ENCODE measurements at places on chromosomes 4 and X.

GRCh38 chrX:109684136-109684535 lies 48.9 kb downstream of the ACSL4 start:
- no peak for DNase-seq

DNA sequence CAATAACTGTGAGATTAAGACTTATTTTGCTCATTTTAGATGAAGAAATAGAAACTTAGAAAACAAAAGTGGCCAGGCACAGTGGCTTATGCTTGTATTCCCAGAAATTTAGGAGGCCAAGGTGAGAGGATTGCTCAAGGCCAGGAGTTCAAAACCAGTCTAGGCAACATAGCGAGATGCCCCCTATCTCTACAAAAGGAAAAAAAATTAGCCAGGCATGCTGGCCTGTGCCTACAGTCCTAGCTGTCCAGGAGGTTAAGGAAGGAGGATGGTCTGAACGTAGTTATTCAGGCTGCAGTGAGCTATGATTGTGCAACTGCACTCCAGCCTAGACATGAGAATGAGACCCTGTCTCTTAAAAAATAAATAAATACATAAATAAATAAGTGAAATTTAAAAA lies 28.0 kb downstream of the APELA start:
- DNase-seq: no peak

GRCh38 chr4:153249199-153250041 lies 45.2 kb downstream of the TRIM2 start:
- peak; percentile 76 for DNase-seq

DNA sequence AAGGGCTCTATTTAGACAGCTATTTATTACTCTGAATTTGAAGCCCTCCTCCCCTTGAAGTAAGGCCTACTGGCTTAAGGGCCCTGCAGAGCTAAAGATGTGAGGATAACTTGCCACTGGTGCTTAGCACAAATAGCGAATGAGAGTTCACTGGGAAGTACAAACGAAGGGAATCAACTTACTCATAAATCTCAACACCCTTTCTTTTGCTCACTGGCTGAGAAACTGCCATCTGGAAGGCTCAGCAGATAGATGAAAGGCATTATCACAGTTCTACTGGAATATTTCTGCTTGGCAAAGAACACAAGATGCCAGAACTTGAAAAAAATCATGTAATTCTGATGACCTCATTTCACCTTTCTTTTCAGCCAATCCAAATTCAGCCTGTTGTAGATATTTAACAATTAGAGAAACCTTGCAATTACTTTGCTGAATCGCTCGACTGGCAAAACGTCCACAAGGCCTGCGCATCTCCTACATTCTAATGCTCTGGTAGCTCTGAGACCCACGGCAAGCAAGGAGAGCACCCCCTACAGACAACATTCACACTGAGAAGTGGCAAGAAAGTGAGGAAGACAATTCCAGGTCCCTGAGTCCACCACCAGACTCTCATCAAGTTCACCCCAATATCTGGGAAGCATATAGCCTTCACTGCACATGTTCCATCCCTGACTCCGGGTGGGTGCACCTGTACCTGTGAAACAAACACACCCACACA lies 27.5 kb downstream of the TSPAN5 start:
- DNase-seq: no peak

GRCh38 chrX:72568406-72569092 lies 4.1 kb downstream of the HDAC8 start:
- no peak for DNase-seq

GRCh38 chr4:72390409-72390808 lies 178.6 kb downstream of the ADAMTS3 start:
- DNase-seq: no peak

GRCh38 chrX:154305541-154306205 lies 10.1 kb downstream of the TKTL1 start:
- DNase-seq: no peak

GRCh38 chr4:6960154-6960553 lies 50.5 kb downstream of the TBC1D14 start:
- no peak for DNase-seq

DNA sequence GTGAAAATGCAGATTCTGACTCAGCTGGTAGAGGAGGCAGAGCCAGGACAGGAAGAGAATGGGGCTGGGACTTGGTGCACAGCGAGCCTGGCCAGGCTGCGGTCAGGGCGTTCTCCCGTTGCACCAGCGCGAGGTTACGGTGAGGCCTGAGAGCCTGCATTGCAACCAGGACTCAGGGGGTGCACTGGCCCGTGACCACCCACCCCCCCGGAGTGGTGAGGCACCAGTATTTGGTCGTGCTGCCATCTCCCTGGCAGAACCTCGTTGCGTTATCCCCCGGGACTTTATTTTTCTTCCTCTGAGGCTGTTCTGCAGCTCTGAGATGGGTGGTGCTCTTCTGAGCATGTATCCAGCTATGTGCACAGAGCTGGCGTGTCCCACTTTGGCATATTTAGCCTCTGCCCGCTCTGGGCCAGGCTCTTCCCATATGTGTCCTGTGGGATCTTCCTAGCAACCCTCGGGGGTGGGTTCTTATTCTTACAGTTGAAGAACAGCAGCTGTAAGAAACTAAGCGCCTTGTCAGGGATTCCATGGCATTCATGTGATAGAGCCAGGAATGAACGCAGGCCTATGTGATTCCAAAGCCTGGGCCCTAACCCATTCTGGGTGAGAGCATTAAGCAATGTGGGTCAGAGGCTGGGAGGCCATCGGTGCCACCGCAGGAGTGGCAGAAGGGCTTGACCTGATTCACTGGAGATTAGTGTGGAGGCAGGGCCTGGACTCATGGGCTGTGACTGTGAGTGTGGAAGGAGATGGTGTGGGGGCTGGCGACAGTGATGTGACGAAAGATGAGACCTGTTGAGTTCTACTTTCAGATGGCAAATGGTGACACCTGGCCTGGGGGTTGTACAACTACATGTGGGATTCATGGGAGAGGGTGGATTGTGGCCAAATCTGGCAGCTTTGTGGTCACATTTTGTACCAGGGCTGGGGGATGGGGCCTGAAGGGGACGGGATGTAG lies 3.1 kb downstream of the TADA2B start:
- DNase-seq: no peak

DNA sequence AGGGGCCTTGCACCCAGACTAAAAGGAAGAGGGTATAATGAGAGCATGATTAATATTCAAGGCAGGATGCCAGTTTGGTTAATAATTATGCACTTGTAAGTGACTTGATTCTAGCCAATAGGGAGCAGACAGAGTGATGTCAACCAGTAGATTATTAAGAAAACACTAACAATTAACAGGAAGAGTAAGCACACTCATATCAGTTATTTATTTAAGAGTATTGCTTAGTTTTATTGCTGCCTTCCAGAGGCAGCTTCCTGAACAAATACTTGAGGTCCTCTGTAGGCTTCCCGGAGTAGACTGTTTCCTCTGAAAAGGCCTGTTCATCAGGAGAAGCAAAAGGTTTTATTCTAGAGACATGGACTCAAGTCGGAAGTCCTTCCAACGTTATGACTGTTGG lies 129.1 kb upstream of the AFF2 start:
- no peak for DNase-seq

- no peak for DNase-seq
Observed at GRCh38 chr4:23242962-23243361, 550.2 kb downstream of the GBA3 start.

- no peak for DNase-seq
Observed at GRCh38 chrX:154409222-154409871, at the start of gene DNASE1L1. Gene DNASE1L1, minus strand, starts transcription at chrX:154409254. Its CDS starts 3,686 bp downstream, at chrX:154405568.

DNA sequence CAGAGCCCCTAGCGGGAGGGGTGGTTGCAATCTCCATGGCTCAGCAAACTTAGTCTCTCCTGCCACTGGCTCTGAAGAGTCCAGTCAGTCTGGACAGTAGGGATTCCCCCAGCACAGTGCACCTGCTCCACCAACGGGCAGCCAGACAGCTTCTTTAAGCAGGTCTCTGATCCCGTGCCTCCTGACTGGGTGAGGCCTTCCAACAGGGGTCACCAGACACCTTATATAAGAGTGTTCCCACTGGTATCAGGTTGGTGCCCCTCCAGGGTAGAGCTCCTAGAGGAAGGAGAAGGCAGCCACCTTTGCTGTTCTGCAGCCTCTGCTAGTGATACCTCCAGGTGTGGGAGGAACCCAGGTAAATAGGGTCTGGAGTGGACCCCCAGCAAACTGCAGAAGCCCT lies 1393.4 kb downstream of the STIM2 start:
- no peak for DNase-seq

DNA sequence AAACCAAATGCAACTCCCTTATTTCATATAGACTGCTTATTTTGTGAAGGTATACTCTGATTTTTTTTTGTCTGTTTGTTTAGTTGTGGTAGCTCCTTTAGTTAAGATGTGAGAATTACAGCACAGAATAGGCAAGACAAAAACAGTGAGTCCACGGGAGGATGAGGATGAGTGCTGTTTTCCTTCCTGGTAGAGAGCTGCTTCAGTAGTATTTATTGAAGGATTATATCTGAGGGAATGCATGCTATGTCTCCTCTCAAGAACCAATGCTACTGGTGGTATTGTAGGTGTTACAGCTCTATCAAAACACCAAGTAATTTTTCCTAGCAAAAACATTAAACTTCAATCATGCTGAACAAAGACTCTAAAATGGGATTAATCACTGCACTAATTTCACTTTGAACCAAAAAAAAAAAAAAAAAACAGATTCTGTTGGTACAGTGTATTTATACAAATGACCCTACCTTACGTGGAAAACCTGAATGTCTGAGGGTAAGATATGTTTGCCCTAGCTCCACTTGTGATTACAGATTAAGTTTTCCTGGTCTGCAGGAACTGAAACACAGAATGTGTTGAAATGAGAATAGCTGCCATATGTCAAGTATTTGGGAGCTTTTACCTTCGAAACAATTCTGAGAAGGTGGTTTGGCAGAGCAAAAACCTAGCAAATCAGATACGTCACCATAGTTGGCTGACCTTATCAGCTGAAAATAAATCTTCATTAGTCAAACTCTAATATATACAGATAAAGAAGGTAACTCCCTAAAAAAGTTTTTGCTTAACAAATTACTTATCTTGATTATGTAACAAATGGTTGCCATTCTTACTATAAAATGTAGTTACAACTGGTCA lies 40.3 kb downstream of the PPP3CA start:
- no peak for DNase-seq

DNA sequence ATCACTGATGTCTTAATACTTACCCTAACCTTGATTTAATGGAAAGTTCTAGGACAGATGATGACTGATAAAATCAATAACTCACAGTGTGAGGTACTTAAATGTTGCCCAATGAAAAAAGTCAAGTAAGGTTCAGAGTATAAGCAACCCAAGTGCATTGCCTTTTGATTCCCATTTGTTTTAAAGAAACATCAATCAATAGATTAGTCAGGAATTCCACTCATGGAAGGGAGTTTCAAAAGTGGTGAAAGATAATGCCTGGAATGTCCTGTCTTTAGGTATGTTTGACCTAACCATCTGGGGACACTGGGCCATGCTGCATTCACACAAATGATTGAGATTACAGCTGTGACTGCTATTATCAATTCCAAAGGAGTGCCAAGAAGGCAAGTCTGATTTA lies 259.7 kb downstream of the PPARGC1A start:
- no peak for DNase-seq

GRCh38 chr4:30601070-30601865 lies 118.9 kb upstream of the PCDH7 start:
- DNase-seq: no peak

- no peak for DNase-seq
Observed at GRCh38 chrX:21813612-21814368, 25.6 kb upstream of the MBTPS2 start.

GRCh38 chr4:183136855-183137254 lies 37.8 kb downstream of the WWC2 start:
- DNase-seq: no peak

DNA sequence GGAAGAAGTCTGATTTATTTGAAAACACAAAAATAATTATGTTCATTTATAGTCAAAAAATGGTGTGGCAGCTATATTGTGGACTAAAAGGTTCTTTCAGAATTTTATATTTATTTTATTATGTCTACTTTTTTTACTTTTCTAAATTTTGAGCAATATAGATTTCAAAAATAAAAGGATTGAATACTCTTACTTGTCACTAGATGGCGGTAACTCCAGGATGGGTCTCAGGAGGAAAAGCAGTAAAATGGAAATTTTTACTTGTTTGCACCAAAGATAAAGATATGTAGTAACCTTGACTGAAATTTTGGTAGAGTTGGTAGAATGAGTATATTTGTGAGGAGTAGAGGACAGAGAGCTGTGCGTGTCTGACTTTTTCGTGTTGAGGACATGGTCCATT lies 14.5 kb upstream of the DACH2 start:
- DNase-seq: no peak

DNA sequence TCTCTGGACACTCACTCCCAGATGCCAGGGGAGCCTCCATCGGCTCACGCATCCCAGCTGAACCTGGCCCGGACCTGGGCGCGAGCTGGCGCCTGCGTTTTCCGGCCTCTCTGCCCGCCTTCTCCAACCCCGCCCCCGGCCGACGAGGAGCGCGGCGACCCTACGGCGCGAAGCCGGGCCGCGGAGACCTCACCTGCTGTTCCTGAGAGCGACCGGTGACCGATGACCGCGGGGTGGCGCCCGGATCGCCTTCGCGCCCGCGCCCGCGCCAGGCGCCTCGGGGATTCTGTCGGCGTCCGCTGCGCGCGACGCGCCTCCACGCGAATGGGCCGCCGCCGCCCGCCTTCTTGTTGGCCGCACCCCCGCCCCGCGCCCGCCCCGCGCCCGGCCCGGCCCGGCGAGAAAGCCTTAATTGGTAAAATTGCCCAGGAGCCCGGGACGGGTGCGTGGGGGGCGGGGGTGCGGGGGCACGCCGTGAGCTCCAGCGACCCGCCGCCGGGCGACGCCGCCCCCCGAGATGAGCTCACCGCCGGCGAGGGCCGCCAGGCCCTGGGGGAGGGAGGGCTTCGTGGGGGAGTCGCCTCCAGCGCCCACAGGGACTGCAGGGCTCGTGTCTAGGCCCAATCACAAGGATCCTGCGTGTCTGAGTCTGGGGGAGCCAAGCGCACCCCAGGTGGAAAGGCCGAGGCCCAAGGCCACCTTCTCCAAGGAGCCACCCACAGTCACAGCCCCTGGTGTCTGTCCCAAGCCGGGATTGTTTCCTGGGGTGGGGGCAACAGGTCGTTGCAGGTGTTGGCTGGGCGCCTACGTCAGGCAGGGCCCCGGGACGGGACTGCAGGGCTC lies at the start of gene FLNA:
Gene FLNA, minus strand, starts transcription at position 322 of the 843 bp plus-strand sequence. CDS start 3,389 bp downstream, outside the sequence.
- DNase-seq: no peak

- no peak for DNase-seq
Observed at GRCh38 chr4:10416441-10416840, 40.8 kb downstream of the ZNF518B start.

DNA sequence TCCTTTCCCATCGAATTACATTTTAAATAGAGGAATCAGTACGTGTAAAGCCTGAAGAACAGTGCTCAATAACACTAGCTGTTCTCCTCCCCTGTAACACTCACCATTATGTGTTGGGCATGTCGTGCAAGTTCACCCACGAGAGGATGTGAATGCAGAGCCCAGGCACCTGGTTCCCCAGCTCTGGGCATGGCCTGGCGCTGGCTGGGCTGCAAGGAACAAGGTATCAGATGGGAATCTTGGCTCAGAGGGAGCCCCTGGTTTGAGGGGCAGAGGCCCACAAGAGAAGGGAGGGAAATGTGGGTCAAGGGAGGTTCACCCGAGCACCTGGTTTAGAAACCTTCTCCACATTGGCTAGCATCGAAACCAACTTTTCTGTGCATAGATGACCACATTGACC lies 41.7 kb upstream of the MTM1 start:
- no peak for DNase-seq
